ENCODE measurements at places on chromosomes 13 and 19.

GRCh38 chr13:106700439-106700838 is 132.5 kb upstream of the ARGLU1 start:
- no peak for DNase-seq

DNA sequence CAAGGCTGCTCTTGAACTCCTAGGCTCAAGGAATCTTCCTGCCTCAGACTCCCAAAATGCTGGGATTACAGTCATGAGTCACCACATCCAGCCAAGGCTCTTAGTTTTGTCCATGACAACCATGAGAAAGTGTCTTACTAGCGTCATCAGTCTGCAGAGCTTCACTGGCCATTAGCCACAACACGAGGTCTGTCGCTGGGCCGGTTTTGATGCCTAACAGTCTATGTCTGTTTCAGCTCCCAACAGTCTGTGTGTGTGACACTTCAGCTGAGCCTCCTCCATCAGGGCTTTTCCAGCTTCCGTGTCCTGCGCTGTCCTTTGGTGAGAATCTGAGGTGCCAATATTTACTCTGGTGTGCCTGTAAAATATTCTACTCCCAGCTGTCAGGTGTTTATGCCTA is 47.6 kb downstream of the CEP89 start:
- DNase-seq: no peak

DNA sequence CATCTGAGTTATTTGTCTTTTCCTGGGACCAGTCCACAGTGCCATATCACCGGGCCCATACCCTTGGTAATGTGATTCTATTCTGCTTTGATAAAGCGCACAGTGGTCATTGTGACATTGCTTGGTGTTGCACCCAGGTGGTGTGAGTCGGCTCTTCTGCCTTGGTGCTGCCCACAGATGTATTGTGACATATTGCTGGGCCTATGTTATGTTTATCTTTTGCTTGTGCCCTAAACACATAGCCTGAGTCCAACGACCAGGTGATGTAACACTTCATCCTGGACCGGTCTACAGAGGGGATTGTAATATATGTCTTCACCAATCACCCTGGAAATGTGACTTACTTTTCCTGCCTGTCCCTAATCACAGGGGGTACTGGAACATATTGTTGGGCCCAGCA is 23.7 kb upstream of the ZNF254 start:
- no peak for DNase-seq

- no peak for DNase-seq
Observed at GRCh38 chr19:11088506-11089253, 583 bp upstream of the LDLR start.

DNA sequence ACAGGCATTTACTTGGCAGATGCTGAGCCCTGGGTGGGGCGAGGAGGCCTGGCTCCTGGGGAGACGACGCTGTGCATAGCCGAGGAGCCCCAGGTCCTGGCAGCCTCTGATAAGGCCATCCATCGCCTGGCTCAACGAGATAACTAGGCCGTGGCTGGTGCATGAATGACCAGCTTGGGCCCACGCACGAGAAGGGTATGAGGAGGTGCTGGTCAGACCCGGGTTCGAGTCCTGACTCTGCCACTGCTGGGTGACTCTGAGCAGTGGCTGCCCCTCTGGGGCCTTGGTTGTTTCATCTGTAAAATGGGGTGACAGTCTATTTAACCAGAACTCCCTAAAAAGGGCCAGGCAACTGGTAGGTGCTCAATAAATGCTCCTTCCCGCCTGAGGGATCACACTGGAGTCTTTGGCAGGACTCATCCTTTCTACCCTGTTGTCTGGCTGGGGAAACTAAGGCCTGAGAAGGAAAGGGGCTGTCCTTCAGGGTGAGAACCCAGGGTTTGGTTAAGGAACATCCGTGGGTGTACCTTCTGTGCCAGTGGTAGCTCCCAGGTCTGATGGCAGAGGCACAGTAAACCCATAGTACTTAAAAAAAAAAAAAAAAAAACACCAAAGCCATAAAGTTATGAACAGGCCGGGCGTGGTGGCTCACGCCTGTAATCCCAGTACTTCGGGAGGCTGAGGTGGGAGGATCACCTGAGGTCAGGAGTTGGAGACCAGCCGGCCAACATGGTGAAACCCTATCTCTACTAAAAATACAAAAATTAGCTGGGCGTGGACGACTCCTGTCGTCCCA is 8.1 kb upstream of the ARRDC2 start:
- DNase-seq: no peak

DNA sequence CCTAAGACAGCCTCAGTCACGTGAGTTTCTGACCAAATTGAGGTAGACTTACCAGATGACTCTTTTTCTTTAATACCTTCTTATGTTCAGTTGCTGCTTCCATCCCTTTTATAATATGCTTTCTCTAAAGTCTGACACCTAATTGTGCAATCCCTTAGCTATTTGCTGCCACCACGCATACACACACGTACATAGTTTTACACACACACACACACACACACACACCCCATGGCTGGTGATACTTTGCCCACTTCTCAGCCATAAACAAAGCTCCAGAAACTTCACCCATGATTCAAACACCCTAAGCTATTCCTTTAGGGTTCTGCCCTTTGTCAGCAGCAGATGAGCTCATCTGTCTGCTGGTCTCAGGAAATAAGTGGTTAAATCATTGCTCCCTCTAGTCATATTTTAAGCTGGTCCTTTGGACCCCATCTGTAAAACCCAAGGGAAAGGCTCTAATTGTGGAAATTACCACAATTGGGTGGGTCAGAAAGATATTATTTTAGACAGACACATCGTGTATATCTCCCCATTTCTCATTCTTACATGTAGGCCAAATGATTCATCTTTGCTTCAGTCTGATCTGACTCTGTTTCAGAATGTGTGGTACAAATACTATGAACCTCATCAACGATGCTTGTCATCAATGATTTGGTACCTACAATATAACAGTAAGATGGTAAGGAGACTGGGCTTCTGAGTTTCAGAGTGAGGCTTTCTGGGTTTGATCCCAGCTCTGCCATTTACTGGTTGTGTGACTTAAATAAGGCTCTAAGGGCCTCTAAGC is 69.2 kb downstream of the NALCN start:
- no peak for DNase-seq

- DNase-seq: no peak
Observed at GRCh38 chr19:43028866-43029265, 2.6 kb upstream of the PSG11 start.

- DNase-seq: no peak
Observed at GRCh38 chr13:108083056-108083455, 132.3 kb downstream of the LIG4 start.

- no peak for DNase-seq
Observed at GRCh38 chr13:30807392-30807791, 72.0 kb downstream of the ALOX5AP start.

GRCh38 chr13:60431108-60431700 is 34.2 kb downstream of the TDRD3 start:
- no peak for DNase-seq

DNA sequence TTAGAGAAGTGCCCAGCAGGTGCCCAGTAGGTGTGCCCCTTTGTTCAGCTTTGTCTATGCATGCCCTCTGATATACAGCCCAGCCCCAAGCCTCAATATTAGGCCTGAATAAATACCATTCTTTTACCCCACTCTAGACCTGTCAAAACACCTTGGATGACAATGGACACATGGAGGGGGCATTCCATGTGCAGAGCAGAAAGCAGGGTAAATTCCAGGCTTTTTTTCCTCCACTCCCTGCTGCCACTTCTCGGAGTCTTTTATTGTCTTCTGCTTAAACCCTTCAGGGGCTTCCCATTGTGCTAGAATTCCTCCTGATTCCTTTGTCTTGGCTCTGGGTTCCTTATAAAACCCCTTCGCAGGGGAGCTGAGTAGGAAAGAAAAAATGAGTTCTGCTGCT is 5.8 kb upstream of the FRY start:
- DNase-seq: no peak

DNA sequence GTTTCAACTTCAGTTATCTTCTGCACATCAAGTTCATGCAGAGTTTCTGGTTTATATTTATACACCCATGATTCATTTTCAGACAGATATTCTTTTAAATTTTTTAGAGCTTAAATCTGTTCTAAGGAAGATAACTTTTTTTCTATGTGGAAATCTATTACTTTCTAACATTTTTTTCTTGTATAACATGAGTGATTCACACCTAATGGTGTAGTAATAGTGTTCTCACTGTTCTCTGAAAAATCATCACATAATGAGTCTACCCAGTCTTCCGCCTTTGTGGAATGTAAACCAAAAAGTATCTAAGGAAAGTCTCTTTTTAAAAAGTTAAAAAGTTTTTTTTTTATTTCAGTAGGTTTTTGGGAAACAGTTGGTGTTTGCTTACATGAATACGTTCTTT is 70.8 kb downstream of the FNDC3A start:
- DNase-seq: no peak

DNA sequence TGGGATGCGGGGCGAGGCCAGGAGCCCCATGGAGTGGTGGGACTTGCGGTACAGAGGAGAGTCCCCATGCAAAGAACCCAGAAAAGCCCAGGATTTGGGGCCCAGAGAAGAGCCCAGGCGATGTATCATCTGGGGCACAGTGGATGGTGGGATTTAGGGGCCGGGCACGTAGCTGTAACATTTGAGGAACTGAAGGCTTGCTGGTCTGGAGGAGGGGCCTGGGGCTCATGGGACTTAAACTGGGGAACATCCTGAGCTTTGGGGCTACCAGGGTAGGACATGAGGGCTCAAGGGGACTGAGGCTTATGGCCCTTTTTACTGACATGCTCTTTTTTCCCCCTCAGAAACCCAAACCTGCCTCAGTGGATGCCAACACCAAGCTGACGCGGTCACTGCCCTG is 13.5 kb downstream of the MED25 start:
- no peak for DNase-seq

- no peak for DNase-seq
Observed at GRCh38 chr13:106187501-106188095, 347.9 kb downstream of the EFNB2 start.

DNA sequence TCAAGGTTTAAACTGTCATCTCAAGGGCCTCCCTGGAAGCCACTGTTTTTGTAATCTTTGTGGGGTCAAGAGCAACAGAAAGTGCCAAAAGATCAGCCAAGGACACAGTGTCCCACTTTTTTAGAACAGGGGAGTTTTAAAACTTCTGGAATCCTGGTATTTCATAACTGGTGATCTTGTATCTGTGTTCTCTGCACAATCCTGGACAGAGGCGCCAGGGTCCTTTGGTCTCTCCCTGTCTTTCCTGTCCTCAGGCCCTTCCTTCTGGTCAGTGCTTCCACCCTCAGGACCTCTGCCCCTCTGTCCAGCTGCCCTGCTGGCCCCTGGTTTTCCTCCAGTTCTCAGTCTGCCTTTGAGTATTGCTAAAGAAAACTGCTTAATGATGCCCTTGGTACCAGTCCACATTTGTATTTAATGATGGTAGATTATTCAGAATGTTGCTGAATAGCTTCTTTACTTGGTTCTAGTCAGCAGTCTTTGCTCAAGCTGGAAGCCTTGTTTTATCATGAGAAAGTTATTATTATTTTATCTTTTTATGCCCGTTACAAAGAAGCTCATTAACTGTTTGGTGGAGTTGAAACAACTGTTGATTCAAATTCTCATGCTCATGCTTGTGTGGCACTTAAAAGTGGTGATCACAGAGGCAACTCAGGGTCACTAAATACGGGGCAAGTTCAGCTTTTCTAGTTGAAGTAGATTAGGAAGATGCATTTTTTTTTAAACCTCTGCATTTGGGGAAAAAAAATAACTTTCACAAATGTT is 47.5 kb downstream of the WASF3 start:
- DNase-seq: no peak

- DNase-seq: no peak
Observed at GRCh38 chr13:113762538-113762937, 3.5 kb downstream of the TMEM255B start.

- DNase-seq: no peak
Observed at GRCh38 chr13:36882829-36883390, 37.1 kb downstream of the SMAD9 start.

GRCh38 chr19:4185413-4186086 is 3.1 kb downstream of the ANKRD24 start:
- DNase-seq: no peak

- no peak for DNase-seq
Observed at GRCh38 chr13:110431425-110432294, 124.6 kb downstream of the COL4A2 start.

GRCh38 chr19:9727644-9728043 is 40.9 kb downstream of the ZNF846 start:
- DNase-seq: no peak

DNA sequence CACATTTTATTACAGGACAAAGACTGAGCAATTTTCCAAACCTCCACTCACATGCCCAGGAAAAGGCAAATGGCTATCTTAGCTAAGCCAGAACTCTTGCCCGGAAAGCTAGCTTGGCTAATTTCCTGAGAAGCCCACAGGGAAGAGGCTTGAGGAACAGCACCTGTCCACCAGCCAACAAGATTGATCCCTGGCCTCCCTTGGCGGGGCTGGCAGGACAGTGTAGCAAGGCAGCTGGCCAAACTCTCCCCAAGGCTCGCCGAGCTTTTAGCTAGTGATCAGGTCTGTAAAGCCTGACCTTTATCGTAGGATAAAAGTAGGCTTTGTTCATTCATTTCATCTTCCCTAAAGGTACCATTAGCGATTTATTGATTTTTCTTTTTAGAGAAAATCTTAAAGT is 101.4 kb downstream of the UQCRFS1 start:
- no peak for DNase-seq

DNA sequence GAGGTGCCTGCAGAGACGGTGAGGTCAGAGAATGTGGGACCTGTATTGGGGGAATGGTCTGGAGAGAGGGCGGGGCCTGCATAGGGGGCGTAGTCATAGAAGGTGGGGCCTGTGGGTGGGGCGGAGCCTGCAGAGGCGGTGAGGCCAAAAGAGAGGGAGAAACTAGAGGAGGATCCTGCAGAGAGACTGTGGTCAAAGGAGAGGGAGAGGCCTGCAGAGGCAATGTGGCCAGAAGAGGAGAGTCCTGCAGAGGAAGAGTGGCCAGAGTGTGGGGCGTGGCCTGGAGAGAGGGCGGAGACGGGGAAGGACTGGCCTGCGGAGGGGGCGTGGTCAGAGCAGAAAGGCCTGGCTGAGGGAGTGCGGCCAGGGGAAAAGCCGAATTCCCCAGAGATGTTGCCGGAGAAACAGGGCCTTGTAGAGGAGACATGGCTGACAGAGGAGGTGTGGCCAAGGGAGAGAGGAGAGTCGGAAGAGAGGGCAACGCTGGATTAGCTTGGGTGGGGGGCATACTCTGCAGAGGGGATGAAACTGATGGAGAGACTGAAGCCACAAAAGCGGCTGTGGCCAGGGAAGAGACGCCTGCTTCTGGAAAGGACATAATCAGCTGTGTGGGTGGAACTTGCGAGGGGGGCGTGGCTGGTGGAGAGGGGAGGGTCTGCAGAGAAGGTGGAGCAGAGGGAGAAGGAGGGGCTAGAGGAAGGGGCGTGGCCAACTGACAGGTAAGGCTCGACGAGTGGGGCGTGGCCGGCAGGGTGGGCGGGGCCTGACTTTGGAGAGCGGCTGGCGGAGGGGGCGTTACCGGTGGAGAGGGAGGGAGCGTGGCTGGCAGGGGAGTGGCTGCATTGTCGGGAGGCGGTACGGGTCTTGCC is 2.5 kb downstream of the PRR36 start:
- DNase-seq: peak; percentile 69

GRCh38 chr13:29111446-29111845 is 291.3 kb downstream of the MTUS2 start:
- no peak for DNase-seq
